Renal pelvis (tissue), 12 donors: ENCODE measurements at places on chromosomes 11 and 22. TPM values are rescaled to one million over a fixed set of nuclear protein-coding genes. Genes with fewer than 3 reads are reported as not detected.

DNA sequence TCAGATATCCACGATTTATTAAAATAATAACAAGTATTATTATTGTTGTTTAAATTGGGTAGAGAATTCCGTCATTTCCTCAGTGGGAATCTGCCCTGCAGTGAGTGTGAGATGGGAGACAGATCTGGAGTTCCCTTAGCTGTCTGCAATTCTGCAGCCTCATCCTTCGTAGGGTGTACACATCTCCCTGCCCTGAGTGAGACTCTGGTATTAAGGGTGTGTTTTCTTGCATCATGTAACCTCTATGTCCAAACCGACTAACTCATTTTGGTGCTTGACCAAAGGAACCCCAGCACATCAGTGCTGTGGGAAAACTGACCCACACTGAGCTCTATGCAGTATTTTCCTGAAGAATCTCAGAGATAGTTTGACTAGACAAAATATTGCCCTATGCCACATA lies 157.6 kb downstream of the LDLRAD3 start:
- no peak for DNase-seq

APOA5 gene
- polyA plus RNA-seq: not detected

KLHDC7B gene
- 0.30 TPM for polyA plus RNA-seq

MYOD1 gene
- polyA plus RNA-seq: not detected

MARK2 gene
- polyA plus RNA-seq: 35.5 TPM

MS4A3 gene
- polyA plus RNA-seq: 0.99 TPM

FOLR3 gene
- polyA plus RNA-seq: 1.6 TPM

- DNase-seq: no peak
Measured at GRCh38 chr11:98600786-98601773, 419.7 kb upstream of the CNTN5 start.

DNA sequence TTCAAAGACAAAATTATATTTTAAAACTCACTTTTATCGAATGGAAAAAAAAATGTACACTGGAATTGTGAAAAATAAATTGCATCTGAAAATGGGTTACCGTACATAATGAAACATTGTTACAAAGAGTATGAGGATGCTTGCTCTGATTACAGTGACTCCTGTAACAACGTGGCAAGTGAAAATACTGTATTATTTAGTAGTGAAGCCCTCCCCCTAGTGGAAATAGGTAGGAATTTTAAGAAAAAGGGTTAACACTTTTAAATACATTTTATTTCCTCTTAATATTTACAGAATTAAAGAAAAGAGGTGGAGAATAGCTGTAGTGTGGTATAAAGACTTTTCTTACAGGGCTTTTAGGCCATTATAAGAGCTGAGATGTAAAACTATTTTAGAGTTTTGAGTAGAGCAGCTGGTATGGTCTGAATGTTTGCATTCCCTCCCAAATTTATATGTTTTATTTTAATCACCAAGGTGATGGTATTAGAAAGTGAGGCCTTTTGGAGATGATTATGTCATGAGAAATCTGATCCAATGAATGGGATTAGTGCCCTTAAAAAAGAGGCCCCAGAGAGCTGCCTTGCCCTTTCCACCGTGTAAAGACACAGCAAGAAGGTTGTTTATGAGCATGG lies 25.2 kb downstream of the FAM76B start:
- DNase-seq: peak; percentile 60

GRCh38 chr11:45319077-45319476 lies 32.9 kb upstream of the SYT13 start:
- no peak for DNase-seq

DNA sequence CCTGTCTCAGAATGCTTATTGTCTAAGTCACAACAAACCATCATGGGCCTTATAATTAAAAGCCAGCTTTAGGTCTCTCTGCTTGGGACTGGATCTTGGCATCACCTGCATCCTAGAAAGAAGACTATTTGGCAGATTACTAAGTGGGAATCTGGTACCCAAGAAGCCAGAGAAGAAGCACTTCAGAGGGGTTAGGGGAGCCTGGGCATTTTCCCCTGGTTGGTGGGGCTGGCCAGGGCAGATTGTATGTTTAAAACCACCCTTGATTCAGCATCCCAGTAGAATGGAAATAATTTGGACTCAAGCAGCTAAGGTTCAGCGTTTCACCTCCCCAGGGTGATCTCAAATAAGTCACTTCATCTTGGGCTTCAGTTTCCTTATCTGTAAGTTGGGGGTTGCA lies 193.7 kb downstream of the MIAT start:
- DNase-seq: no peak

- no peak for DNase-seq
Measured at GRCh38 chr11:35546317-35546716, 20.9 kb upstream of the PAMR1 start.

- no peak for DNase-seq
Measured at GRCh38 chr11:64916040-64916774, 802 bp downstream of the ATG2A start.

DNA sequence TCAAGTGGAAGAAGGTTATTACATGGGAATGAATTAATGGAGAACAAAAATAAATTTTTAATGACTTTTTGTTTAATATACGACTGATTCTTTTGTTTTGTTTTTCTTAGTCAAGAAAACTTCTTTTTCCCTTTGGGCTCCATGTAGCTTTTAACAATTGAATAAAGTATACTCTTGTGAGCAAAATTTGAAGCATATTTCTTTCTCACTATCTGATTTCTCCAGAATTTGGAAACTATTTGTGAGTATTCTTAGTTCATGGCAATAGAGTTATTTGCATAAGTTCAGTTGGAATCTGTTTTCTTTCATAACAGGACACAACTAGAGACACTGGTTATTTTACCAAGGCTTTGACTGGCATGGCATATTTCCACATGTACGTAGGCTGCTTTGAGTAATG lies 3.8 kb upstream of the APOL1 start:
- no peak for DNase-seq

ARVCF gene
- 35.2 TPM for polyA plus RNA-seq

DNA sequence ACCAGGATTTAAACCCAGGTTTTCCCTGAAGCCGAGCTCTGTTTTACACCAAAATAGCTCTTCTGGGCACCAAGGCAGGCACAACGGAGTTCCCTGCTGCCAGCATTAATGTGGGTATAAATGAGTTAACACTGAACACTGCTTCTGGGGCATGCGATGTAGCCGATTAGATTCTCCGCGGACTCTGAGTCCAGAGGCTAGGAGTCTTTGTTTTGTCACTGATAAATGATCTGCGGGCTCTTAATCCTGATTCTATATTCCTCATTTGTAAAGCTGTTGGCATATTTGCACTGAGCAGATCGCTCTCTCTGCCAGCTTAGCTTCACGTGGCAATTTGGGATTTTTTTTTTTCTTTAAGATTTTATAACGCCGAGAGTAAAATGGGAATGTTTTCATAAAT lies 16.8 kb upstream of the LDLRAD3 start:
- no peak for DNase-seq

MYBPC3 gene
- 0.07 TPM for polyA plus RNA-seq

DNA sequence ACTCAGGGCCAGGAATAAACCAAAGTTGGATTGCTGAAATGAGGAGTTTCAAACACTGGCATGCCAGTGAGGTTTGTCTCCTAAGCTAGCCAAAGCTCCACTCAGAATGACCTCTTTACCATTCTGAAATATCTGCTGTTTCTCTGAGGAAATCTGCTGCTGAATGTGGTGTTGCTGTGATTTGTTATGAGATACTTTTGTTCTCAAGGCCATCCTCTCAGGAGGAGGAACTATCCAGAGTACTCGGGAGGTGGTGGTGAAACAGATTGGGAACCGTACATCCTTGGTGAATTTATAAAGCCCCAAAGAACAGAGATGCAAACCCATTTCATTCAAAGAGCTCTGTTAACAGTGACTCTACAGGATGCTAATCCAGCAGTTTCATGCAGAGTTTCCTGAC lies 50.5 kb downstream of the BDNF start:
- DNase-seq: no peak

DNA sequence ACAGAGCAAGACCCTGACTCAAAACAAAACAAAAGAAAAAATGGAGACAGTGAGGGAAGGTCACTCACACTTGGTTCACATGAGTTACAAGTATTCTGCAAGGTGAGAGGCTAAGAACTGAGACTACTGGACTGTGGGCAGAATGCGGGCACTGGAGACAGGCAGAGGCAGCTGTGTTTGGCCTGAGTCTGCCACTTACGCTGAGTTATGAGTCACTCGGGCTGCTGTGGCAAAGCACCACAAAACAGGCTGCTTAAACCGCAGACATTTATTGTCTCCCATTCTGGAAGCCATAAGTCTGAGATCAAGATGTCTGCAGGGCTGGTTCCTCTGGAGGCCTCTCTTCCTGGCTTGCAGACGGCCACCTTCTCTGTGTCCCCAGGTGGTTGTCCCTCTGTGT lies 122.8 kb downstream of the SHANK2 start:
- no peak for DNase-seq

TMEM151A gene
- 0.13 TPM for polyA plus RNA-seq

OR52H1 gene
- not detected for polyA plus RNA-seq

DNA sequence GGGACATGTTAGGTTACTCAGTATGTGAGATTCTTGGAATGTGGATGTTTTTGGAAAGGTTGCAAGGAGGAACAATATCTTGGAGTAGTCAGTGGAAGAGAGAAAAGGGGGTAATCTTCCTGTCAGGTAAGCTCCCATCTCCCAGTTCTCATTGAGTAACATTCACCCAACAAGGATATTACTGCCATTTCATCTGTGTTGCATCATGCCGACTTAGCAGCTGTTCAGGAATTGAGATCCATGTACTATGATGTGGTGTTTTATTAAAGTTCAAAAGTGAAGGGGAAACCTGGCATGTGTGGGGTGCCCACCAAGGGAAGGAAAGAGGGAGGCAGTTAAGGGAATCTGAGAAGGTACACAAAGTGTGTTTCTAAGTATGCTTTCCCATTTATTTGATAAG lies 58.4 kb upstream of the RASSF10 start:
- no peak for DNase-seq

GRCh38 chr22:19199479-19199878 lies 20.9 kb upstream of the SLC25A1 start:
- no peak for DNase-seq

- no peak for DNase-seq
Measured at GRCh38 chr11:116984589-116984988, 113.6 kb downstream of the SIK3 start.

- DNase-seq: no peak
Measured at GRCh38 chr11:104688731-104689130, 209.5 kb downstream of the CASP12 start.

DNA sequence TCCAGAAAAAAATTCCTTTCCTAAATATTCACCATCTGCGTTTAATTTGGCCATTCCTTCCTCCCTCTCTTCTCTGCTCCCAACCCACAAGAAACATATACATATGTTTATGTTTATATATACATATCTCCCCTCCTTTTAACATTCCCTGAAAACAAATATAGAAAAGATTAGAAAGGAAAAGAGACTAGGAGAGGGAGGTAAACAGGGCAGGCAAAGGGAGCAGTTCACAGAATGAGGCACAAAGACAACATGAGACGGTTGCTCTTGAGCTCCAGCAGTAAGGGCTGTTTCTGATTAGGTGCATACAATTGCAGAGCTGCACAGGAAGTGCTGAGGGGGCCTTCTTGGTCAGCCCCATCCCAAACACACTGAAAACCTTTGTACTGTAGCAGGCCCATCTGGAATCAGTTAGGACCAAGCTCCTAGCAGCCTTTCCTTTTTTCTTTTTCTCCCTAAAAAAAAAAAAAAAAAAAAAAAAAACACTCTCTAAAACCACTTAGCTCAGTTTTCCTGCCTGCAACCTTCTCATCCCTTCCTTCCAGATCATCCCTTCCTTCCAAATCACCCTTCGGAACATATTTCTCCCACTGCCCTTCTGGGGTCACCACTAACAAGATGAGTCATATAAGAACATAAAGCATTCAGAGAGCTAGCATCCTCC lies 57.0 kb downstream of the RBFOX2 start:
- DNase-seq: peak; percentile 45
